ENCODE measurements at places on chromosomes 5 and 9.

- DNase-seq = no peak
Measured at GRCh38 chr5:55853818-55854217, 2.7 kb downstream of the IL31RA start.

DNA sequence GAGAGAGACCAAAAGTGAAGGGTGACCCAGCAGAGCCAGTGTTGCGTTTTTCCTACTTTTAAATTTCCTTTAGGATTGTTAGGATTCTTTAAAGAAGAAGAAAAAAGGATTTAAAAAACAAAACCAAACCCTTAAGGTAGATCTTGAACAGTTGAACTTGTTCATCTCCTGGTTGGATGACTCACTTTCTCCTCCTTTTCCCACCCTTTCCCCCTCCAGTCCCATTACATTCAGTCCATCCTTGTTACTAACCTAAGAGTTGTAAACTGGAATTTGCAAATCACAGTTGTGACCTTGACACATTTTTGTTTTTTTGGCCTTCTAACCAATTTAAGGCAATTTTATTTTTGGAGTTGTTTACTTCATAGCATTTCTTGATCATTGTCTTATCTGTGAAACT, 289.2 kb downstream of the ARHGAP26 start:
- no peak for DNase-seq

GRCh38 chr9:135169709-135170226, 82.3 kb downstream of the OLFM1 start:
- DNase-seq = no peak

DNA sequence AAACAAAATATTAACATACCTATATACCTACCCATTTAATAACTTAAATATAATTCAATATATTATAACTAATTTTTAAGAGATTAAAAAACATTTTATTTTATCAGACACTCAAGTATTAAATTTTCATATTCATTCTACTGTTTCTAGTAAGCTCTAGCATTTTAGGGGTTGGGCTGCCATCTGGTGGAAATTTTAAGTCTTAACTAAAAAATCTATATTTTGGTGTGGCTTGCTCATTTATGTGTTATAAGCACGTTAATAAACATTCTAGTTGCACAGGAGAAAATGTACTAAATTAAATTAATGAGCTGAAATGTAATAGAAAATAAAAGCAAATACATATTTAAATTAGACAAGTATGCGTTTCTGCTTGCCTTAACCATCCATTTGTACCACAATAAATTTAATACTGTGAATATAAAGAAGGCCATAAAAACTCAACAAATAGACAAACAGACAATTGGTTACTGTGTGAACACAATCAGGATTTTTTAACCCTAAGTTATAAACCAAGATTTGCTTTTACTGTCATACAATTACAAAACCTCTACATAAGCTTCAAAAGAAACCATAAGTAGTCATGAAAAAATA, 1728.3 kb upstream of the CDH9 start:
- DNase-seq = peak; percentile 59

Measured in NCI-H1694 (cell line).